ENCODE measurements at places on chromosomes 12 and 14. TPM values are rescaled to one million over a fixed set of nuclear protein-coding genes. Genes with fewer than 3 reads are reported as not detected.

DNA sequence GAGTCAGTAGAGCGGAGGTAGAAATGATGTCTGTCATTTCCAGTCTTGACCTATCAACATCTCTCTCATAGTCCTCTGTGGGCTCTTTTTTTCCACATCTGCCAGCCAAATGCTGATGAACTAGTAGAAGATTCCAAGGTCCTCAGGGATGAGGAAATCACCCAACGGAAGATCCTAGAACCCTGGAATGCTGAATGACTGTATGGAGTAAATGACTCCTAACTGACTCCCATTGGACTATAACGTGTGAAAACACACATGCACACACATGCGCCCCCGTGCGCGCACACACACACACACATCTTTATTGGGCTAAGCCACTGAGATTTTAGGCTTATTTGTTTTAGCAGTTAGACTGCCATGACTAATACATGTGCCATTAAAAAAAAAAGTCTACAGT lies 159.2 kb downstream of the MYRFL start:
- no peak for DNase-seq

KRT72 gene
- total RNA-seq: 0.28 TPM

- DNase-seq: no peak
These were observed 11.2 kb downstream of the CD9 start for GRCh38 chr12:6211421-6211869.

DNA sequence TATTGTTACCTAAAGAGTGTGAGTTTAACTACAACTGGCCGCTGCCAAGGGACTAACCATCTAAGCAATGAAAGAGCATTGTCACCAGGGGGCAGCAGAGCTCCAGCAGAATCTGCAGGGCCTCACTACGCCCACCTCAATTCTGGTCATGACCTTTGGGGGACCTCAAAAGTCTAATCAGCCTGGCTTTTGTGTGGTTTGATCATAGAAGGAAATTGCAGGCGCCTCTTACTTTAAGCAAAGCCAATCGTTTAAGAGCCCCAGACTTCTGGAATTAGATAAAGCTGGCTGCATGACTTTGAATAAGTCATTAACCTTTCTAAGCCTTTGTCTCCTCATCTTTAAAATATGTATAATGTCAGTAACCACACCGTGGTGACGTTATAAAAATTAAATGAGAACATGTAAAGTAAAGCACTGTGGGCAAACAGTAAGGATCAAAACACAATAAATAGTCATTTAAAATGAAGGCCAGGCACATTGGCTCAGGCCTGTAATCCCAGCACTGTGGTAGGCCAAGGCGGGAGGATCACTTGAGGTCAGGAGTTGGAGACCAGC lies 58.6 kb downstream of the TBX3 start:
- peak; percentile 79 for DNase-seq

GRCh38 chr12:128449146-128449894 lies 182.3 kb downstream of the TMEM132C start:
- no peak for DNase-seq

ENDOU gene
- total RNA-seq: 1.6 TPM

DNA sequence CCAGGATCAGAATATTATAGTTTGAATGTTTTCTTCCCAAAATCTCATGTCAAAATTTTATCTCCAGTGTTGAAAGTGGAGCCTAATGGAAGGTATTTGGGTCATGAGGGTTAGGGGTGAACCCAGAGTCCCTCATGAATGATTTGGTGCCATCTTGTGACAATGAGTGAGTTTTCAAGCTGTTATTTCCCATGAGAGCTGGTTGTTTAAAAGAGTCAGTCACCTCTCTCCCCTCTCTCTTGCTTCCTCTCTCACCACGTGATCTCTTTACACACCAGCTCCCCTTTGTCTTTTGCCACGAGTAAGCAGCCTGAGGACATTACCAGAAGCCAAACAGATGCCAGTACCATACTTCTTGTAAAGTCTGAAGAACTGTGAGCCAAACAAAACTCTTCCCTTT lies 561.6 kb downstream of the RERGL start:
- no peak for DNase-seq

- no peak for DNase-seq
These were observed 32.2 kb downstream of the RAB21 start for GRCh38 chr12:71786829-71787228.

- no peak for DNase-seq
These were observed 96.2 kb downstream of the CPSF2 start for GRCh38 chr14:92217936-92218335.

DIO2 gene
- 0.10 TPM for total RNA-seq

GRCh38 chr14:68947802-68948201 lies 31.3 kb downstream of the ACTN1 start:
- DNase-seq: no peak

DNA sequence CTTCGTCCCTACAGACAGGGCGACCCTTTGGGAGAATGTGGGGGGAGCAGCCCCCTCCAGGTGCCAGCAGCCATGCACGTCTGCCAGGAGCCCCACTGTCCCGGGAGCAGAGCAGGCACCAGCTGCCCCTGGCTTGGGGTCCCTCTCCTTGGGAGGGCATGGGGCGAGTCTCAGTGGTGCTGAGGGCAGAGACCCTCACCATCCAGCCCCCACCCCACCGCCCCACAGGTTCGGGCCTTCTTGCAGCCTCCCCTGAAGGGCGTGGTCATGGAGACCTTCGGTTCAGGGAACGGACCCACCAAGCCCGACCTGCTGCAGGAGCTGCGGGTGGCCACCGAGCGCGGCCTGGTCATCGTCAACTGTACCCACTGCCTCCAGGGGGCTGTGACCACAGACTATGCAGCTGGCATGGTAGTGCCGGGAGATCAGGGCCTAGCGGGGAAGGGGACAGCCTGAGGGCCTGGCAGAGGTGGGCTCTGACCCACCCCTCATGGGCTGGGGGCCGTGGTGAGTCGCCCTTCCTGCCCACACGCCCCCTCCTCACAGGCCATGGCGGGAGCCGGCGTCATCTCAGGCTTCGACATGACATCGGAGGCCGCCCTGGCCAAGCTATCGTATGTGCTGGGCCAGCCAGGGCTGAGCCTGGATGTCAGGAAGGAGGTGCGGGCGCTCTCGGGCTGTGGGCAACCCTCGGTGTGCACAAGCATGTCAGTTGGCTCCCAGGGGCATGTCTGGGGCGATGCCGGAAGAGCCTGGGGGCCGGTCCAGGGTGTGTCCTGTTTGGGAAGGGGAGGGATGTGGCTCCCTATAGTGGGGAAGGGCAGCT lies 18.8 kb downstream of the ASPG start:
- no peak for DNase-seq
